ENCODE measurements at places on chromosomes 2 and 18. TPM values are rescaled to one million over a fixed set of nuclear protein-coding genes. Genes with fewer than 3 reads are reported as not detected.

The ZC3H8 gene
- total RNA-seq: 22.3 TPM

The SERPINB4 gene
- total RNA-seq: not detected

The PROKR1 gene
- total RNA-seq: 0.05 TPM

The CHRND gene
- not detected for total RNA-seq

The SCN1A gene
- not detected for total RNA-seq

The SIX2 gene
- not detected for total RNA-seq

The LOXHD1 gene
- 0.05 TPM for total RNA-seq

Data from T-helper 1 cell treated with Interleukin-12 subunit alpha and Interleukin-12 subunit beta and Interleukin-4 antibody, amounts not matched to agents 30 ng/mL and 1 ng/mL, for 36 hours (primary cell).